Retinal pigment epithelial cell (primary cell): ENCODE measurements at places on chromosomes 7 and 10.

GRCh38 chr10:35426657-35427056, 90.3 kb downstream of the CCNY start:
- no peak for DNase-seq

DNA sequence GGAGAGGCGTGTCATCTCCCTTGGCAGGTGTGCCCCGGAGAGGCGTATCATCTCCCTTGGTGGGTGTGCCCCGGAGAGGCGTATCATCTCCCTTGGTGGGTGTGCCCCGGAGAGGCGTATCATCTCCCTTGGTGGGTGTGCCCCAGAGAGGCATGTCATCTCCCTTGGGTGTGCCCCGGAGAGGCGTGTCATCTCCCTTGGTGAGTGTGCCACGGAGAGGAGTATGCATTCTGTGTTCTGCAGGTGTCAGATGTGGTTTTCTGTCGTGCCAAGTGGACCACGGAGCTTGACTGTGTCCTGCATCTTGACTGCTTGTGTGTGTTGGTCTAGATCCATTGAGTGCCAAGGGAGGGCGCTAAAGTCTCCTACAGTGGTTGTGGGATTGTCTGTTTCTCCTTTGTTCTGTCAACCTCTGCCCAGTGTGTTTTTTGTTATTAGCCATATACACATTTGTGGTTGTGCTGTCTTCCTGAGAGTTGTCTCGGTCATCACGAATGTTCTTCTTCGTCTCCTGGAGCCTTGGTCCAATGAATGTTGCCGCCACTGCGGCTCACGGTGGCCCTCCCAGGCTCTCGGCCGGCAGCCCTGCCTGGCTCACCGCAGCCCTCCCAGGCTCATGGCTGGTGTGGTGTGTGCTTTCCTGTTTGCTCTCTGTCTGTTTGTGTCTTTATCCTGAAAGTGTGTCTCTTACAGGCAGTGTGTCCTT, 96.8 kb downstream of the INPP5A start:
- DNase-seq: no peak

- DNase-seq: no peak
Observed at GRCh38 chr7:3636131-3636860, 335.2 kb downstream of the SDK1 start.

DNA sequence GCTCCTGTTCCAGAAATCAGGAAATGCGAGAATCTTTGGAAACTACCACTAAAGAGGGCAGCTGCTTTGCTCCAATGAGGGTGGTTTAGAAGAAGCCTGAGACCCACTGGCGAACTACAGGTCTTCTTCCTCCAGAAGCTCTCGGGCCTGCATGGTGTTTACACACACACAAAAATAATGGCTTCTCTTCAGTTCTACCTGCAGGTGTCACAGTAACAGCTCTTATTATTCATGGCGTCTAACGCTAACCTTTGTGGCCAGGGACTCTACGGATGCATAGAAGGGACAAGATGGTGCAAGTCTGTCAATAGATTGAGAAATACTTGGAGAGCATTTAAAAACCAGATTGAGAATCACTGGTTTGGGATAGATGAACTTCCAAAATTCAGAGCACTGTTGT, 22.4 kb downstream of the GPR141 start:
- no peak for DNase-seq
